ENCODE measurements at places on chromosomes 5 and 9.

GRCh38 chr5:134153657-134154056 is 23.1 kb downstream of the SKP1 start:
- no peak for DNase-seq

DNA sequence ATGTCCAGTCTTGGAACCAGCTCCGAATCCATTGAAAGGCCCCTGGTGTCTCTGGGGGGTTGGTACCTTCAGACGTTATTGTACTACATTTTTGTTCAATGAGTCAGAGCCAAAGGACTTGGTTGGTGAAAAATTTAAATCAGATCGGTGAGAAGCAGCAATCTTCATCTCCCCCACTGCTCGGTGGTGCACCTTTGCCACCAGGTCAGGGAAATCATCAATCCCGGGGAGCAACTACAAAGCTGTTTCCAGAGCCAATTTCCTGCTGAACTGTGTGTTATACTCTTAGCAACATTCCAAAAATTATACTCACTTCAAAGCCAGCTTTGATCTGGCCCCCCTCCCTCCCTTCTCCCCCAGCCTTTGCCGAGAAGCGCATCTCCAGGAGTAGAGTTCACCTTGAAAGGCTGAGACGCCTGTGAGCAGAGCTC is 375.2 kb upstream of the WWC1 start:
- no peak for DNase-seq

DNA sequence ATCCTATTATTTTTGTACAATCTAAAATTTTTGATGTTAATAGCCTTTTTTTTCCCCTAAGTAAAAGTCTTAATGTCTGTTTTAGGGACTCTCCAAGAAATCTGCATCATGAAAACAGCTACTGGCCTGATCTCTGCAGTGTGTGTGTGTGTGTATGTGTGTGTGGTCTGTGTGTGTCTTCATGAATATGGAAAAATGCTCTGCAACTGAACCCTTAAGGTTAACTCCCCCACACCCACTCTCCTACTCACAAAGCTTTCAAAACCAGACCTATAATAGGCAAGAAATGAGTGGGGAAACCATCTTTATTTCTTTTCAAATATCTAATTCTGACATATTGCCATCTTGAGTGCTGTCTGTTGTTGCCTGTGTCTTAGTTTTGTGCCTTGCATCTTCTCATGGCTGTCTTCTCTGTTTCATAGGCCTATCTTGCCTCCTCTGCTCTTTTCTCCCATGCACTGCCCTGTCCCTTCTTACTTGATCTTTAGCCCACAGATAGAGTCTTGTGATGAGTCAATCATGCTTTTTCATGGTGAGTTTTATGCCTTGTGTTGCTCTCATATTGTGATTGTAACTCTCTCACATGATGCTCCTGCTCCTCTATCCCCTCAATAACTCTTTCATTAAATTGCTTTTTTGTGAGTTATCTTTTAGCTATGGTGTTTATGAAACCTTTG is 68.3 kb downstream of the CHSY3 start:
- no peak for DNase-seq

GRCh38 chr9:35490155-35490909 is 421 bp downstream of the RUSC2 start:
- peak; percentile 40 for DNase-seq

- DNase-seq, result no peak
These were observed 37.4 kb downstream of the C9orf50 start for GRCh38 chr9:129583308-129584038.

GRCh38 chr5:177302354-177303110 is 987 bp downstream of the RAB24 start:
- DNase-seq, result peak; percentile 37

DNA sequence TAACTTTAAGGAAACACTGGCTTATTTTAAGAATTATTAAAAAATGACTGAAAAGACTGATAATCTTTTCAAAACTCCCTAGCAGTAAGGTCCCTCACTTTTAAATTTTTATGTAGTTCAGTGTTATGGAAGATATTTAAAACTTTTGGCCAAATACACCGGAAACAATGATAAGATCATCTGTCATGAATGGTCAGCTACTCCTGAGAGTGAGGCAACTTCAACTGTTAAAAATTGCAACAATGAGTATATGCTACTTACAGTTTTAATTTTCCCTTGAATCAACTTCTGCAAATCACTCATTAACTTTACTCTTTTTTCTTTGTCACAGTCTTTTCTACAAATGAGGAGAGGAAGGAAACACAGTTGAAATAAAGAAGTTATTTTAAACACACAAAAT is 10.8 kb downstream of the PUM3 start:
- DNase-seq, result no peak

DNA sequence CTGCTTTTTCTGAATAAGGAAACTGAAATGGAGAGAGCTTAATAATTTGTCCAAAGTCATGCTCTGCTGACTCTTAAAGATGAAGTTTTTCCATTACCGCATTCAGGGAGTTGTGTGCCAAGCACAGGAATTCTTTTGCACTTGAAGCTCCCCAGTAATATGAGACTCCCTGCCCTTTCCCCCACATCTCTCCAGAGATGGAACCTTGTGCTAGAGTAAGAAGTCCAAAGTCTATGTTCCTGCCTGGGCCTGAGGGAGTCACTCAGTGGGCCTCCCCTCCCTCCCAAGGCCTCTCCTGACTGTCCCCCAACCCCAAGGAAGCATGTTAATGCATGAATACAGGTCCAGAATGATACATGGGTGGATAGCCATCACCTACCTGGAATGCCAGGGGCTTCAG is 173.3 kb upstream of the SEMA6A start:
- DNase-seq, result no peak

DNA sequence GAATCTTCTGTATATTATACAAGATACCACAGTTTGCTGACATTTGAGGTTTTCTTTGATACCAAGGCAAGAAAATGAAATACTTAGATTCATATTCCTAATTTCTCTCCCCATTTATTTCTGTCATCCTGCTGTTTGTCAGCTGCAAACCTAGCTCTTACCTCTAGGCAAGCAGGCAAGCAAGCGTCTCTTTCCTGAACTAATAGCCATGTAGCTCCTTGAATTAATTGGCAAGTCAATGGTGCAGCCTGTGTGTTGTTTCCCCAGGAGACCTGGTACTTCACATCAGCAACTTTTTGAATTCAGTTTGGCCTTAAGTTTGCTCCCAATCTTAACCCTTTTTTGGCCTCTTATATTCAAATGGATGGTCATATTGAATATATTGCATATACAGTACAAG is 573.6 kb upstream of the ARRDC3 start:
- peak; percentile 2 for DNase-seq
